ENCODE measurements at places on chromosomes 2 and 18. TPM values are rescaled to one million over a fixed set of nuclear protein-coding genes. Genes with fewer than 3 reads are reported as not detected.

DNA sequence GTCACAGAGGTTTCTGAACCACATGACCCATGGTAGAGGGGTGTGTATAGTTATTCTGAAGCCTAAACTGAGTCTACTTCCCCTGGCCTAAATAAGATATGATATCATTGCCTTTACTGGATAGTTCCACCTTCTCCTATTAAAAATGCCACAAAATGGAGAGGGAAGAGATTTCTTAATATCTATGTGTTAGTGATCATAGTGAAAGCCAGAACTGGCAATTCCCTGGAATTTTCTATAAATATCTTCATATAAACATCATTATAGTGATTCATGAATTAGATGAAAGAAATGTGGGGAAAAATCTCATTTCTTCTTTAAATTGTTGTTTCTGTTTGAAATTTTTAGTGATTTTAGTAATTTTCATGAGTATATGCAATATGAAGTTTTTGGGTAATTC lies 45.8 kb downstream of the TSHZ1 start:
- DNase-seq, result no peak

DNA sequence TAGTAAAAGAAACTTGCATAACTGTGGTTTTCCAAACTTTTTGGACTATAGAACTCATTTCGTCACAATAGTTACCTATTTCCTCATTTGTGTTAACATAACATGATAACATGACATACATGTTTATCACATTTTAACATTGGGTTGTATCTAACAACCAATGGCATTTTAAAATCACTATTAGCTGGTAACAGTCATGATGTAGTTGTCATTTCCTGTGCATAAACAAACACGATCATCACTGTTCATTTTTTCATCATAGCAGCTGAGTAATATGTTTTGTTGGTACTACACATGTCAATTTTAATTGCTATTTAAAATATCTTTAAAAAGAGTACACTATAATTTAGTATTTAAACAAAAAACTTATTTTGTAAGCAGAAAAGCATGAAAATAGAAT lies 402.4 kb downstream of the SATB2 start:
- no peak for DNase-seq

DNA sequence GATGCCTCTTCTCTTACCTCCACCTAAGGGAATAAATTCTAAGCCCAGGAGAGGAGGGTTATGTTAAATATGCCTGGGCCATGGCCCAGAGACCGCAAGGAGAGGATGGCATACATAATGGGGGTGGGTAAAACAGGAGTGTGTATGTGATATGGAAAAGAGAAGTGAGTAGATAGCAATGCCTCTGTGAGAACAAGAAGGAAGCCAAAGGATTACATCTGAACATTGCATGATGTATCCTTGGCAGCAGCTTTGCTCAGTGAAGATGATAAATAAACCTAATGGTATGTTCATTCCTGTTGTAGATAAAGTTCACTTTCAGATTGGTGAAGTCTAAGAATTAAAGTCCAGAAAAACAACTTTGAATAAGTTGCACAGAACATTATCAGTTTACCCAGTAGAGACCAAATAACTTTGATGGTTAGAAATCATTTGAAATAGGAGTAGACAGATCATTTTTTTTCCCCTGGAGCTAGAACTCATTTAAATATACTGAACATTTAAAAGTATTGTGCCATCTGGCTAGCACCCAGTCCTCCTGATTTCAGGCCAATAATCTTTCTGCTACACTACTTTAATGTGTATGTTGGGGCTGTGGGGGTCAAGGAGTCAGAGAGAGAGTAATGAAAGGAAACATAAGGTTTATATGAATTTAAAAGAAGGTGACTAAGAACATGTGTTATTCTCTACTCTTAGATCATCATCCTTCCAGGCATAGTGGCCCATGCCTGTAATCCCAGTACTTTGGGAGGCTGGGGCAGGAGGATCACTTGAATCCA lies 231.7 kb downstream of the PARD3B start:
- DNase-seq, result no peak

DNA sequence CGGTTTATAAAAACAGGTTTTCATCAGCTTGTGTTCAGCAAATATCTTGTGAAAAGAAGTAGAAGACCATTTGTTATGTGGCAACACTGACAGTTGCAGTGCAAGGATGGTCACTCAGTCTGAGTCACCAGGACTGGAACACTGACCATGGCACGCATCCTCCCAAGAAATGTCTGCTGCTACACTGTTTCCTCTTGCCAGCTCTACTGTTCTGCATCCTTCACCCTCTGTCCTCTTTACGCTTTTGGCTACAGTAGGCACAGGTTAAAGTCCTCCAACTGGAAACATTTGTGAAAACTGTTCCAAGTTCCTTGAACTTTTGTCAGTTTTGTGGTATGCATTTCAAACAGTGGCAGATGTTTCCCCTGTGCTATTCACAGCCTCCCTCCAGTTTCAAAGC lies 39.4 kb downstream of the OSR1 start:
- no peak for DNase-seq

DNA sequence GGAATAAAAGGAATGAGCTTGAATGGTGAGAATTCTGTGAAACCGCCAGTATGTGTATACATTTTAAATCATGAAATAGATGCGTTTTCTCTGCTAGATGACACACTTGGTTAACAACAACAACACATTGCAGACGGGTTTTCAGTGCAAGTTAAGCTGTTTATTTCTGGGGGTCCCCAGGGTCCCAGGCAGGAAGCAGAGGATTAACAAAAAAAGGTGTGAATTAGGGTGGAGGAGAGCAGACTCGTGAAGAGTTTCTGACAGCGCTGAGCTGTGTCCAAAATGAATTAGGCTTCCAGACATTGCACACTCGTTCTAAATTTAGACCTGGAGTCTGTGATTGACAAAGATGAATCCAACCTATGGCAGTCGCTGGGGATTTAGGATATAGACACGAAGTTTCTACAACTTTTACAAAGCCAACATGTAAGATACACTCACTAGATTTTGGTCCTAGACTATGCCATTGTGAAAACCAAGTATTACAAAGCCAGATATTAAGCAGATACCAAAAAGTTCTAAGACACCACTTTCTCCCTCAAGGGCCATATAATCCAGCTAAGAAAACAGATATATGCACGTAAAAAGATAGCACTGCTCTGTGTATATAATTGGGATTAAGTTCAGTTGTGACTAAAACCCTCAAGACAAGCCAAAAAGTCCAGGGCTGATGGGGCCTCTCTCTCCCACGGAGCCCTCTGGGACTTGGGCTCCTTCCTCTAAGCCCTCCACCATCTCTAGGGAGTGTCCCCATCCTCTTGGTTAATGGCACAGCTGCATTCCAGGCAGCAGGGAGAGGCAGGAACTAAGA lies 120.2 kb downstream of the ACAA2 start:
- DNase-seq, result no peak

Gene ALMS1
- total RNA-seq, result 19.9 TPM

Gene TTR
- not detected for total RNA-seq

DNA sequence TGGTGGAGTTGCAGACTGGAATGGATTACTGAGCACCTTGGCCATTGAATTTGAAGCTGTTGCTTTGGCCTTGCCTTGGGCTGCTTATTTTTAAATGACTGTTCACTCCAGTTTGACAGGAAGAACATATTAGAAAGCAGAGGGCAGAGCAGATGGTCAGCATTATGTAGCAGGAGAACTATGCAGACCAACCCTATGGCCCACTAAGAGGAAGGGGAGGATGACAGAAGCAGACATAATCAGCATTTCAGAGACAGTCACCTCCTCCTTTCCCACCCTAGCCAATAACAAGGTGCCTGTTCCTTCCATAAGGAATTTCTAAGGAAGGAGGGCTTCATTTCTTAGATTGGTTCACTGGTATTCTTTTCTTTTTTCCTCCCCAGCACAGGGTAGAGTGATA lies 2.4 kb downstream of the CHRNA1 start:
- DNase-seq, result no peak

GRCh38 chr2:127025359-127026166 lies 81.4 kb downstream of the BIN1 start:
- peak; percentile 87 for DNase-seq

DNA sequence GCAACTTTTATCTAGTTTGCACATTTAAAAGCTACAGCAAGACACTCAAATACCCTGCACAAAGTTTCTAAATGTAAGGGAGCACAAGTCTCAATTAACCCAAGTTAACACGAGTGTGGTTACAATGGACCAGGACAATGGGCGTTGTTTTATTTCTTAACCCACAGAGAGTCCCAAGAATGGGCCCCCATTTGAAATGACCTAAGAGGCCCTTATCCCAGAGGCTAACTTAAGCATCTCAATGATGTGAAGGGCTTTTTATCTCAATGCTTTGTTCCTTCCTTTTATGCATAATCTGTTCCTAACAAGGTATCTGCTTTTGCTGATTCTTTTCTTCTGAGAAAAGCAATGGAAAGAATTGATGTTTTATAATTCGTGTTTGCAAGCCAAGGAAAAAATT lies 151.5 kb upstream of the SALL3 start:
- DNase-seq, result no peak

GRCh38 chr2:217994776-217995274 lies 8.0 kb downstream of the TNS1 start:
- DNase-seq, result no peak

Gene CXCR1
- total RNA-seq, result 0.53 TPM

Gene SLC40A1
- total RNA-seq, result 0.31 TPM

- DNase-seq, result no peak
Measured at GRCh38 chr2:233143700-233144331, 83.7 kb downstream of the INPP5D start.

- no peak for DNase-seq
Measured at GRCh38 chr18:27005589-27005988, 140.1 kb upstream of the AQP4 start.

GRCh38 chr2:25365241-25365640 lies 23.5 kb upstream of the DNMT3A start:
- no peak for DNase-seq

GRCh38 chr2:69272803-69273471 lies 114.1 kb downstream of the GFPT1 start:
- DNase-seq, result no peak

GRCh38 chr2:148237911-148238310 lies 217.0 kb downstream of the MBD5 start:
- DNase-seq, result no peak

Gene CCDC138
- total RNA-seq, result 8.1 TPM

- DNase-seq, result peak; percentile 54
Measured at GRCh38 chr2:196166876-196167275, 4.5 kb downstream of the STK17B start.

GRCh38 chr18:24995056-24995455 lies 356.9 kb downstream of the ZNF521 start:
- DNase-seq, result no peak

- DNase-seq, result no peak
Measured at GRCh38 chr2:238891457-238892203, 43.7 kb downstream of the TWIST2 start.

Gene ARHGAP15
- total RNA-seq, result 154 TPM

DNA sequence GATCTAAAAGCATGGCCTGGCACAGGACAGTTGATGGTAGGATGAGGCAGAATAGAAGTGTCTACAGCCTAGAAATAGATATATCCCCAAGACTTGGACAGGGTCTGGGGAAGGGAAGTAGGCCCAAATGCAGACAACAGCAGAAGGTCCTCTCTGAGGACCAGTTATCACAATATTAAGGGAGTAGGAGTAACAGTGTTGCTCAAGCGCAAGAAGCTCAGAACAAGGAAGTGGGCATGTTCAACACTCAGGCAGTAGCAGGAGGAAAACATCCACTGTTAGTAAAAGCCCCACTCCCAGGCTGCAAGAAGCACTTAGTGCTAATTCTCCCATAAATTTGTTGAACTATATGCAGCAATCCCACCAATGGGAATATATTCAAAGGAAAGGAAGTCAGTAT lies 314.7 kb downstream of the METTL4 start:
- no peak for DNase-seq

Gene PTPRM
- total RNA-seq, result 1.0 TPM

GRCh38 chr2:102055346-102055990 lies 63.7 kb downstream of the IL1R2 start:
- DNase-seq, result no peak

GRCh38 chr2:85716346-85716914 lies 22.3 kb downstream of the GNLY start:
- no peak for DNase-seq

DNA sequence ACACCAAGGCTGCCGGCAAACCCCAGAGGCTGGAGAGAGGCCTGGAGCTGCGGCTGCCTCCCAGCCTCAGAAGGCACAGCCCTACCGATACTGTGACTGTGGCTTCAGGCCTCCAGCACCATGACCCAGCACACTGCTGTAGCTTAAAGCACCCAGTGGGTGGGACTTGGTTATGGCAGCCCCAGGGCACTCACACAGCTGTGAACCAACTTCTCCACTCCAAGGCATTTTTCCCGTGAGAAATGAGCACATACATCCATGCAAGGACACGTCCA lies 199.5 kb downstream of the NDUFA10 start:
- DNase-seq, result no peak

GRCh38 chr2:240780023-240780700 lies 39.9 kb downstream of the KIF1A start:
- DNase-seq, result no peak

DNA sequence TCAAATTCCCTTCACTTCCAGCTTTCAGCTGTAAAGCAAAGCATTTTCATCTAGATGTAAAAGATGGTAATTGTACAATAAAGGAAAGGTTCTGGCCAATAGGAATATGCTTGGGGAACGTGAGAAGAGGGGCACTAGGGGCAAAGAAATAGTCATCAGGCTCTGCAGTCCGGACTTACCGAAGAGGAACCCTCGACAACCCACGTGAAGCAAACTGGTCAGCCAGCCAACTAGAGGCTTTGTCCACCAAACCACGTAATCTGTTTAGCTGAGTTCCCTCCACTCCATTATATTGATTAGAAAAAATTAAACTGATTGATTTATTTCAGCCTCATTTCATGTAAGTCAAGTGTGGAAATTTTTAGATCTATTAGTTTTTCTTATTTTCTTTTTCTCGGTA lies 300.4 kb upstream of the FANCL start:
- DNase-seq, result no peak

Gene WBP1
- total RNA-seq, result 34.3 TPM

Gene B3GNT2
- total RNA-seq, result 44.3 TPM

GRCh38 chr2:33673937-33674336 lies 74.8 kb upstream of the FAM98A start:
- no peak for DNase-seq

DNA sequence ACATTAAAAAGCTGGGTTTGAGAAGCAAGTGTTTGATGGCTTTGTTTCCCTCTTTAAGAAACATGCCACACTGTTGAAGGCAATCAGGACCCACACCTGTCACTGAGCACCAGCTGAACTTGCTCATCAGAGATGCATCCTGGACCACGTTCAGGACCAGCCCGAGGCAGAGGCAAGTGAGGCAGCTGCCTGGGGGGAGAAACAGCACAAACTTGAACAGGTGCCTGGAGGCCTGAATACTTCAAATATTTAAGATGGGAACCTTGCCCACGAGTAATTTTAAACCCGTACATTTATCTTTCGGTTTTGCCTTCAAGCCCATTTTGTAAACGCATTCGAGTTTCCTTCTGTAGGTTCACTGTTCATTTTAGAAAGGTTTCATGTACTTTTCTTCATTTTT lies 421.3 kb downstream of the NYAP2 start:
- DNase-seq, result no peak

- peak; percentile 34 for DNase-seq
Measured at GRCh38 chr18:13500227-13500865, 226.0 kb downstream of the FAM210A start.

All from activated CD8-positive, alpha-beta T cell treated with anti-CD3 and anti-CD28 coated beads, Interleukin-2, amount 10 ng/mL, durations not matched to agents 7 days and 5 days (primary cell).